NCI-H1694 (cell line): ENCODE measurements at places on chromosomes 5 and 9.

GRCh38 chr9:137241490-137242268 lies 592 bp downstream of the TUBB4B start:
- DNase-seq = no peak

- no peak for DNase-seq
Observed at GRCh38 chr9:88974641-88975040, 16.6 kb upstream of the S1PR3 start.

DNA sequence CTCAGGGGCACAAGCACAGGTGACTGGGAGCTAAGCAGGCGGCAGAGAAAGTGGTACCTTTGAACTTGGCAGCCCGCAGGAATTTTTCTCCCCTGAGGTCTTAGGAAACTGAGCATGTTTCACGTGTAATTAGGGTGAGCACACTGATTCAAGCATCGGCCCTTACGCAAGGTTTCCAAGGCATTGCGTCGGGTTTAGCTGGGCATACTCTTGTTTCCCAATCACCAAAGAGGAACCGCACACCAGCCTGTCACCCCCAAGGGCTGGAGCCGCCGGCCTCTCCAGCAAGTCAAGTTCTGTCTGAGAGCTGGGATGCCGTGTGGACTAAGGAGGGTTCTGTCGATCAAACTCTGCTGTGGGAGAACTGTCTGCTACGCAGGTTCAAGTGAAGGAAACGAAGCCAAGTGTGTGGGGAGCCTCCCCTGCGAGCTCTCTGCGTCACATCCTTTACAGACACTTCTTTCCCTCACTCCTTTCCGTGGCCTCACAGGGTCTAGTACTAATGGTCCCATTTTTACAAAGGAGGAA lies 53.0 kb downstream of the ERGIC1 start:
- no peak for DNase-seq

DNA sequence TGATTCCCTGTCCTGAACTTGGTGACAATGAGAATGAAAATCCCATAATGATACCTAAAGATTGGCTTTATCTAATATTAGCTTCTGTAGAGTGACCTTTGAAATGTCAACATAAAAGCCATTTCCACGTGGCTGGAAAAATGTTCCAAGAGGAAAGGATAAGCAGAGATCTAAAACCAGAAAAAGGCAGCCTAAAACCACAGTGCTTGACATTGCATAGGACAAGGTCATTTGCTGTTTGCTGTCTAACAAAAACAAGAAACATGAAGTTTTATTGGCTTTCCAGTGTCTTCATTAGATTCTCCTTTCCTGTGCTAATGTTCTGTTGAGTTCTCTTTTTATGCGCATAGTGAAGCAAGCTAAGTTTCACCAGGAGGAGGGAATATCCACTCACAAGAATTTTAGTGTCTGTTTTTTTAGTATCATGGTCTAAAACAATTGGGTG lies 44.6 kb downstream of the CPEB4 start:
- DNase-seq = no peak

GRCh38 chr9:32247168-32247567 lies 137.3 kb upstream of the ACO1 start:
- DNase-seq = no peak

- no peak for DNase-seq
Observed at GRCh38 chr5:121503111-121503840, 348.4 kb upstream of the FTMT start.

DNA sequence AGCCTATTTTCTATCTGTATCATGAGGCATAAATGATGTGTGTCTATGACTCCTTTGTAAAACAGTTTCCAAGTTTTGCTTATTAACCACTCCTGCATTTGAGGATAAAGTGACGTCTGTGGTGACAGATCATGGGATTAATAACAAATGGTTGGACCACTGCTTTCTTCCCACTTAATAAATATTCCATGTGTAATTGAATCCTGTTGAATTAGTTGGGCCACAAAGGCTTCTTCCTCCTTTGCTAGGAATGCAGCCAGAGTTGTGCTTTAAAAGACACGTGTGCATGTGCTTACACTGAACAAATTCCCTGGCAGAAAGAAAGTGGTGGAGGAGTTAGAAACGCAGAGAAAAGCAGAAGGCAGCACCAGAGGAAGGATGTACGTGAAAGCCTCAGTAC lies 150.2 kb downstream of the ACTBL2 start:
- no peak for DNase-seq

- DNase-seq = no peak
Observed at GRCh38 chr9:89911721-89912604, 307.2 kb downstream of the GADD45G start.
